ENCODE measurements at places on chromosomes 11 and 22. TPM values are rescaled to one million over a fixed set of nuclear protein-coding genes. Genes with fewer than 3 reads are reported as not detected.
A peak's percentile ranks its signal among the peaks of the same experiment; 100 is the strongest.

Gene SLC37A2
- total RNA-seq: 1.0 TPM

- no peak overlapping the region for H3K4me3 ChIP-seq
- no peaks in the 10 kb centered on the region for H3K36me3 ChIP-seq
- no peak for DNase-seq
- peaks cover 15% of the 10 kb centered on the region for H3K4me1 ChIP-seq
These were observed 10.5 kb upstream of the CHRM1 start for GRCh38 chr11:62931499-62932278.

- no peak for DNase-seq
- H3K27me3 ChIP-seq: no peaks in the 10 kb centered on the region
- H3K4me3 ChIP-seq: no peak overlapping the region
These were observed 73.2 kb upstream of the TIMP3 start for GRCh38 chr22:32728291-32728690.

DNA sequence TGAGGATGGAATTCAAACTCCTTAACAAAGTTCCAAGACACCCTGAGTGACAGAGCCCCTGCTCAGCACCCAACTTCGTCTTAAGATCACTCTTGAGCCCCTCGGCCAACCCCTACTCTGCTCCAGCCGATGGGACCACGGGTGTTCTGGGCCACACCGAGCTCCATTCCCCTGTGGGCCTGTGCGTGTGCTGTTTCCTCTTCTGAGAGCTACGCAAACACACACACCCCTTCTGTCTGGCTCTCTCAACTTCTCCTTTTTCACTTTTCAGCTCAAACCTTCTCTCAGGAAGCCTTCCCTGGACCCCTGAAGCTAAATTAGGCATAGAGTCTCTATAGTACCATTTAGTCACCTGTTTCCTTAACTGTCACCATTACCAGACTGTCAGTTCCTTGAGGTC, 37.5 kb upstream of the NNMT start:
- H3K4me3 ChIP-seq: no peak overlapping the region
- H3K4me1 ChIP-seq: peaks cover 45% of the 10 kb centered on the region
- DNase-seq: no peak
- no peak overlapping the region for H3K27ac ChIP-seq
- no peaks in the 10 kb centered on the region for H3K27me3 ChIP-seq
- H3K36me3 ChIP-seq: no peaks in the 10 kb centered on the region

DNA sequence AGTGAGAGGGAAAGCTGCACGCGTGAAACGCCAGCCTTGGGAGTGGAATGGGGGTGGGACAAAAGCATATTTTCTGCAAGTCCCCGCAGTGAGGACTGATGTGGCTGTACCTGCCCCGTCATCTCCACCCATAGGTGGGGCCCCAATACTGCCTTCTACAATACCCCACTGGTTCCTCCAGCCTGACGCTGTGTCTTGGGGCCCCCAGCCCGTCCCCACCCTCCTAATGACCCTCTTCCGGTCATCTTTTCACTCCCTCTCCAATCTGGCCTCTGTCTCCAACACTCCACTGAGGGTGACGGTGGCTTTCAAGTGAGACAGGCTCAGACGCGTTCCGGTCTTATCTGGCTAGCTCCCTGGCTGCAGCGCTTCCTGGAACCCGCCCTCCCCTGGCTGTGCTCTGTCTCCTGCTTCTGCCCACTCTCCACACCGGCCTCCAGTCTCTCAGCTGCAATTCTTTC, 104.2 kb downstream of the MICAL3 start:
- H3K4me1 ChIP-seq: peaks cover 77% of the 10 kb centered on the region
- peak overlapping the region; percentile 94 for H3K27ac ChIP-seq
- H3K4me3 ChIP-seq: no peak overlapping the region
- peak; percentile 66 for DNase-seq

- no peak overlapping the region for H3K4me3 ChIP-seq
- no peak overlapping the region for H3K27ac ChIP-seq
- no peak for DNase-seq
- no peaks in the 10 kb centered on the region for H3K27me3 ChIP-seq
- no peaks in the 10 kb centered on the region for H3K4me1 ChIP-seq
- no peaks in the 10 kb centered on the region for H3K36me3 ChIP-seq
These were observed 108.0 kb upstream of the ANO1 start for GRCh38 chr11:69969890-69970784.

All from cardiac muscle cell (in vitro differentiated cells and primary cell).